Ovary (tissue), 10 donors: ENCODE measurements at places on chromosomes 3 and 15. TPM values are rescaled to one million over a fixed set of nuclear protein-coding genes. Genes with fewer than 3 reads are reported as not detected.

The SLC2A2 gene
- not detected for total RNA-seq

The GASK1A gene
- 19.4 TPM for total RNA-seq

The KNG1 gene
- total RNA-seq, result not detected

The THRB gene
- 4.9 TPM for total RNA-seq

DNA sequence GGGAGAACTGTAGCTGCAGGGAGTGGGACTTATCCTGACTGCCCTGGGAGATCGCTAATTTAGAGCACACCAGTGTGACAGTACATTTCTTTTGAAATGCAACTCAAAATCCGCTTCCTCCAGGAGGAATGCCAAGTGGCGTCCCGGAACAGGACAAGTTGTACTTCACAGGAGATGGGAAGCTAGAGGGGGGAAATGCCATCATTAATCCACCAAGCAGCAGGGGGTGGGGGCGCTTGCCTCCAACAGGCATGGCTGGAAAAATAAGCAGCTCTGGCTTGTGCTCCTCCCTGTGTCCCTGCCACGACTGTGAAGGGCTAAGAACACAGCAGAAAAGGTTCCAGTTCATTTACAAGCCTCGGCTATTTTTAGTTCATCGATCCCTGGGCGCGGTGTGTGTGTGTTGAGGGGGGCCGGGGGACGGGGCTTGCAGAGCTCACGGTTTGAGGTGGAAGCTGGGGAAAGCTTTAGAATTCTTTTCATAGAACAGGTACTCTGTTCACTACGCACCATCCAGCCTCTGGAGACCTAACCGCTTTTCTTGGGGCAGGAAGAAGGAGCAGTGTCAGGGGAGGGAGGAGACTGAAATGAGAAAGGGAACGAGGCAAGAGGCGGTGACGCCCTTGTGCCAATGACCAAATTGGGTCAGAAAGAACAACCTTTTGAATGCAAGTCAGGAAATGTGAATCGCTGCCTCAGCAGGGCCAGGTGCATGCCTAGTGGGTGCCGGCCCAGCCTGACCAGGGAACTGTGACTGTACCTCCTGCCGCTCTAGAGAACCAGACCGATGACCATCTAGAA is 51.8 kb upstream of the DGKG start:
- peaks cover 13% of the 10 kb centered on the region for H3K4me1 ChIP-seq
- H3K36me3 ChIP-seq, result no peaks in the 10 kb centered on the region
- peak; percentile 70 for DNase-seq
- H3K4me3 ChIP-seq, result peak overlapping the region; percentile 11
- H3K27ac ChIP-seq, result no peak overlapping the region

- no peak for DNase-seq
- no peak overlapping the region for H3K27ac ChIP-seq
- no peaks in the 10 kb centered on the region for H3K36me3 ChIP-seq
- H3K4me1 ChIP-seq, result peaks cover 2% of the 10 kb centered on the region
Measured at GRCh38 chr15:79436037-79436780, 4.1 kb downstream of the MINAR1 start.

DNA sequence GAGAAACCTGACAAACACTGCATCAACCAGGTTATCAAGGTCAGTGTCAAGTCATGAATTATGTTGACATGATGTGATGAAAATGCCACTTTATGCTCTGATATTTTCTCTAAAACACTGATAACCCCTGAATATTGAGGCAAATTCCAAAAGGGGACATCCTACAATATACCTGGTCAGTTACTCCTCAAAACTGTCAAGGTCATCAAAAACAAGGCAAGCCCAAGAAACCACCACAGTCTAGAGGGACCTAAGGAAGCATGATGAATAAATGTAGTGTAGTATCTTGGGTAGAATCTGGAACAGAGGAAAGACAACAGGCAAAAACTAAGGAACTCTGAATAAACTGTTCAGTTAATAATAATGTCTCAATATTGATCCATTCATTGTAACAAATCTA is 275.3 kb upstream of the THRB start:
- H3K27me3 ChIP-seq, result no peaks in the 10 kb centered on the region
- H3K4me1 ChIP-seq, result no peaks in the 10 kb centered on the region
- H3K4me3 ChIP-seq, result no peak overlapping the region
- no peak overlapping the region for H3K27ac ChIP-seq
- no peak for DNase-seq

DNA sequence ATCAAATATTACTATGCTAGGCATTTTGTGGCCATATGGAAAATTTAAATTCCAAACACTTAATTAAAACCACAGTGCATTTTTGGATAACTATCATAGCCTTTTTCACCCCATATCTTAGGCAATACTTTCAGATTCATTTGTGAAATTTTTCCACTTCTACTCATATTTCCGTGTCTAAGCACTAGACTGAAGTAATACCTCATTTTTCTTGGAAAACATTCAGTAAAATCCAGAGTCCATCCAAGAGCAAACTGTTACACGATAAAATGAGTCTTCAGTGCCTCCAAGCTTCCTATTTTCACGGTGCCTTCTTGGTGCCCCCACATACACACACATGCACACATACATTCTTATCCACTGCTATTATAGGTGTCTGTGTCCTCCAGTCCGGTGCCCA is 845.9 kb downstream of the TBL1XR1 start:
- no peaks in the 10 kb centered on the region for H3K4me1 ChIP-seq
- H3K4me3 ChIP-seq, result no peak overlapping the region
- no peak for DNase-seq
- H3K27ac ChIP-seq, result no peak overlapping the region
- H3K27me3 ChIP-seq, result no peaks in the 10 kb centered on the region
- no peaks in the 10 kb centered on the region for H3K36me3 ChIP-seq

- peaks cover 12% of the 10 kb centered on the region for H3K4me1 ChIP-seq
- DNase-seq, result no peak
- no peak overlapping the region for H3K27ac ChIP-seq
- no peak overlapping the region for H3K4me3 ChIP-seq
- H3K36me3 ChIP-seq, result no peaks in the 10 kb centered on the region
Measured at GRCh38 chr3:126263971-126264370, 83.6 kb upstream of the ALDH1L1 start.

DNA sequence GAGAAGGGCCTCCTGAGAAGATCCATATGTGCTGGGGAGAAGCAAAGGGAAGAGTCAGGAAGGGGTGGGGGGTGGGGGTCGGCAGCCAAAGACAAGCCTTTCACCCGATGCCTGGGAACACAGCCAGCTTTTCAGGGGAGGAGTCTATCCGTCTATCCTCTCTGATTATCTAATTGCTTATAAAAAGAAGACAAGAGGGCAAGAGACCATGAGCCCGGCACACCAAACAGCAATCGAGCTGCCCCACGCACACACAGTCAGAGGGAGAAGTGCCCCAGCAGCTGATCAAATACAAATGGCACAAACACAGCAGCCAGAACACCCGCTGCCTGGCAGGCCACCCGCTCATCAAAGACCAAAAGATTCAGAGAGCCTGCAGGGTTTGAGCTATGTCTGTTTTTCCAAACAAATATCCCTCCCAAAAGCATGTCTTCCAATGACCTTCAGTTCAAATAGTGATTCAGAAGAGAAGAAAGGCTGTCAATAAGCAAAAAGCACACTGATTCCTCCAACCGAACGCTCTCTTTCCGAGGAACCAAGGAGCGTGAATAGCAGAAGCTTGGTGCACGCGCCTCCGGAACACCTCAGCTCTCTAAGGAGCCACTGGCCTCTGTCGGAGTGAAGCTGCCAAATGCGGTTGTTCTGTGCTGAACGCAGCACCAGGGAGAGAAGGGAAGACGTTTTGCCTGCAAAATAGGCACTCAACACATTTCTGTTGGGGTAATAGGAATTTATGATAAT is 419.2 kb downstream of the OCA2 start:
- no peak overlapping the region for H3K4me3 ChIP-seq
- no peak for DNase-seq
- no peak overlapping the region for H3K27ac ChIP-seq
- no peaks in the 10 kb centered on the region for H3K36me3 ChIP-seq

DNA sequence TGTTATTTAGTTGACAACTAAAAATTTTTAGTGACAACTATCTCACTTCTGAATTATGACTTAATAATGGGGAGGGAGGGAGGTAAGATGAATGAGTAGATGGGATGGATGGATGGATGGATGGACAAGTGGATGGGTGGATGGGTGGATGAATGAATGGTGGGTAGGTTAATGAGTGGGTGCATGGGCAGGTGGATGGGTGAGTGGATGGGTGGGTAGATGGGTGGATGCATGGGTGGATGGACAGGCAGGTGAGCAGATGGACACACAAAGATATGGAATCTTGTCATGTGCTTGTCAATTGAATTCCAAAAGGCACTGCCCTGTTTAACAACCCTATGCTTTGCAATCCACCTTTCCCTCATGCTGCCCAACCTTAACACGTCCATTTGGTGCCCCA is 41.5 kb downstream of the KLHL25 start:
- H3K27me3 ChIP-seq, result no peaks in the 10 kb centered on the region
- no peak overlapping the region for H3K4me3 ChIP-seq
- no peaks in the 10 kb centered on the region for H3K36me3 ChIP-seq
- no peak for DNase-seq
- H3K27ac ChIP-seq, result no peak overlapping the region
- peaks cover 14% of the 10 kb centered on the region for H3K4me1 ChIP-seq

DNA sequence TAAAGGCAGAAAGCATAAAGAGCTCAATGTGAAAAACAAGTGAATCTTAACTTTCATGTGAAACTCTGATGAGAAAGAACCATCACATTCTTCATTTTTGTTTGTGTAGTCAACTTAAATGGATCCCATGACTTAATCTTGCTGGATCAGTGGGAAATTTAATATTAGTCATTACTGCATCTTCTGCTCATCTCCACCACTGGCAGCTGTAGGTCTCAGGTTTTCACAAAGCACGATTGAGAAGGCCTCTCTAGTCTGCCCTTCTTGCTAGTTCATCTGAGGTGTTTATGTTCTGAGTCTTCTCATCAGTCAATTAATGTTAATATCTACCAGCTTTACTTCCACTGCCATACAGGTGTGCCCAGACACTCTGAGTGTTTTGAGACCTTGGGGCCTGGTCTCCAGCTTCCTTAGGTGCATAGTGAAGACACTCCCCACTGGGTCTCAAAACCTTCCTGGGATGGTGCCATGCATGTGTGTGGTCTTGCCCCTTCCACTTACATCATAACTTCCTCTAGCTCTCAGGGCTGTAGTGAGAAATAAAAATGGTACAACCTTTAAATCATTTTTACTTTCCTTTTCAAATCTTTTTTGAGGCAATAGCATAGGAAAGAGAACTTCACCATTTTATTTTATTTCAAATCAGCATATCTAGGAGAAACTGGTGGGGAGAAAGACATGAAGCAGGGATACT is 421.6 kb upstream of the CBLB start:
- DNase-seq, result no peak
- H3K4me3 ChIP-seq, result no peak overlapping the region
- no peaks in the 10 kb centered on the region for H3K27me3 ChIP-seq
- no peaks in the 10 kb centered on the region for H3K36me3 ChIP-seq
- H3K27ac ChIP-seq, result no peak overlapping the region

DNA sequence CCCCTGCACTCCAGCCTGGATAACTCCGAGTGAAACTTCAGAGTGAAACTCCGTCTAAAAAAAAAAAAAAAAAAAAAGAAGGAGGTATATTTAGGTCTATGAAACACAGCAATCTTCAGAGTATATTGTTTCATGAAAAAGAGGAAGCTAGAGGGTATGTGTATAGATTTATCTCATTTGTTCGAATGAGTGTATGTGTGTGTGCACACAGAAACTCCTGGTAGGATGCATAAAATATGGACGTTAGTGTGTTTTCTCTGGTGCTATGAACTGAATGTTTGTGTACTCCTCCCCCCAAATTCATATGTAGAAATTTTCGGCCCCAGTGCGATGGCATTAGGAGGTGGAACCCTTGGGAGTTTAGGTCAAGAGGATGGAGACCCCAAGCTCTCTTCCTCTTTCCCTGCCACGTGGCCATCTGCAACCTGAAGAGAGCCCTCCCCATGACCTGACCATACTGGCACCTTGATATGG is 98.6 kb upstream of the KLF13 start:
- no peaks in the 10 kb centered on the region for H3K36me3 ChIP-seq
- no peak overlapping the region for H3K4me3 ChIP-seq
- no peak overlapping the region for H3K27ac ChIP-seq
- no peaks in the 10 kb centered on the region for H3K27me3 ChIP-seq
